Left ventricle myocardium inferior (tissue), 1 donor: ENCODE measurements at places on chromosomes 16 and 17.

GRCh38 chr16:9798474-9798873 is 383.8 kb downstream of the GRIN2A start:
- peaks cover 35% of the 10 kb centered on the region for H3K4me1 ChIP-seq
- H3K36me3 ChIP-seq = no peaks in the 10 kb centered on the region
- no peaks in the 10 kb centered on the region for H3K27me3 ChIP-seq
- DNase-seq = no peak
- H3K4me3 ChIP-seq = peak overlapping the region; percentile 35

DNA sequence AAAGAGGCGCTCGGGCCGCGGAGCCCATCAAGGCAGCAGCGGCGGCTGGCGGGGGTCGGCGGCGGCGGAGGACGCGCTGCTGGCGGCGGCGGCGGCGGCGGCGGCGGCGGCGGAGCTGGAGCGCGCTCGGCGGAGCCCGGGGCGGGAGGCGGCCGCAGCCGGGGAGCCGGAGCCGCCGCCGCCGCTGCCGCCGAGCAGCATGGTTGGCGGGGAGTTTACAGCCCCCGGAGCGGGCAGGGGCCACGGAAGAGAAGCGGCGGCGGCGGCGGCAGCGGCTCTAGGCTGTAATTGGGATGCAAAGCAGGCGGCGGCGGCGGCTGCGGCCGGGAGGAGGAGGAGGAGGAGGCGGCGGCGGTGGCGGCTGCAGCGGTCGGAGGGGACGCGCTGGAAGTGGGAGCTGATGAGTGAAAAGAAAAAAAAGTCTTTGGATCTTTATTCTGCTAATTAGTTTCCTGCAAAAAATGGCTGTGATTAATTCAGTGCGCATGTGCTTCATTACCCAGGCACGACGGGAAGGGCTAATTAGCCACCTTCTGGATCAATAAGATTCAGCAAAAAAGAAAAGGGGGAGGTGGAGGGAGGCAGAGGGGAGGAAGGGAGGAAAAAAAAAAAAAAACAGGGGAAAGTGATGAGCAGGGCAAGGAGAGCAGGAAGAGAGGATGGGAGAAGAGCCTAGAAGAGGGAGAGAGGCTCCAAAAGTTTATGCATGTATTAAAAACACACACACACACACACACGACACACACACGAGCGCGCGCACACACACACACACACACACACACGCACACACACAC is 10.9 kb upstream of the ZFHX3 start:
- H3K36me3 ChIP-seq = no peaks in the 10 kb centered on the region
- peak; percentile 39 for DNase-seq
- H3K4me1 ChIP-seq = peaks cover 66% of the 10 kb centered on the region

- no peak overlapping the region for H3K4me3 ChIP-seq
- H3K27me3 ChIP-seq = no peaks in the 10 kb centered on the region
- no peaks in the 10 kb centered on the region for H3K4me1 ChIP-seq
Measured at GRCh38 chr16:53337294-53337693, 97.0 kb upstream of the RBL2 start.

- H3K36me3 ChIP-seq = peaks cover 63% of the 10 kb centered on the region
- peak overlapping the region; percentile 98 for H3K27ac ChIP-seq
- DNase-seq = no peak
- no peaks in the 10 kb centered on the region for H3K27me3 ChIP-seq
- H3K4me1 ChIP-seq = peaks cover 30% of the 10 kb centered on the region
- no peak overlapping the region for H3K4me3 ChIP-seq
Measured at GRCh38 chr16:2252806-2253148, 1.4 kb upstream of the ECI1 start.

- H3K27me3 ChIP-seq = no peaks in the 10 kb centered on the region
- DNase-seq = no peak
- H3K4me1 ChIP-seq = peaks cover 25% of the 10 kb centered on the region
- no peak overlapping the region for H3K4me3 ChIP-seq
- H3K27ac ChIP-seq = no peak overlapping the region
Measured at GRCh38 chr16:70290949-70291519, 1.7 kb upstream of the AARS1 start.

- H3K4me3 ChIP-seq = peak overlapping the region; percentile 99
- peaks cover 29% of the 10 kb centered on the region for H3K36me3 ChIP-seq
- H3K4me1 ChIP-seq = peaks cover 44% of the 10 kb centered on the region
Measured at GRCh38 chr17:80146121-80147034, 550 bp downstream of the EIF4A3 start.

DNA sequence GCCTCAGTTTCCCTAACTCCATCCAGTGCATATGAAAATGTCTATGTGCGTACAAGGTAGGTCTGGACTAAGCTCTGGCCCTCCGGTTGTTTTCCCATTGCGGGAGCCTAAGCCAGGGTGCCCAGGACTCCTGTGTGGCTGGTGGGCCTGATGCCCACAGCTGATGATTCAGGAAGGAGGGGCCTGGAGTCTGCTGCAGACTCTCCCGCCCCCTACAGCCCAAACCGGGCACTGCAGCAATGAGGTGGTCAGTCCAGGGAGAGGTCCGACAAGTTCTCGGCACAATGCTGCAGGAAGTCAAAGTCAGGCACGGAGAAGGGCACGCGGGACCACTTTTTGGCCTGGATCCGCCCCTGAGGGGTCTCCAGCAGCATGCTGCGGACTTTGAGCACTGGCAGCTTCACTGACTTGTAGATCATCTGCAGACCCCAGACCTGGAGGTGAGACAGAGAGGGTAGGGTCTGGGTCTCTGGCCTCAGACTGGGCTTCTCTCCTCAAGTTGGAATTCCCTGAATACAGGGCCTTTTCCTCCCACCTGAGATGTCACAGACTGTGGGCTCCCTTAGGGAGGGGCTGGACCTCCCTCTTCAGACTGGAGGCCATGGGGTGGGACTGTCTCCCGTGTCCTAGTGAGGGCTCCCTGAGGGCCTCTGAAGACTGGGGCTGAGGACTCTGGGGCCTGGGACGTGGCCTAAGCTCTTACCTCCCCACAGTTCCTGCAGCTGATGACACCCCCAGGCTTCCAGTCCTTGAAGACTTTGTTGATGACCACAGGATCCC is 3.4 kb upstream of the ZNF385C start:
- peaks cover 5% of the 10 kb centered on the region for H3K36me3 ChIP-seq
- no peak overlapping the region for H3K4me3 ChIP-seq
- H3K27ac ChIP-seq = no peak overlapping the region
- peak; percentile 74 for DNase-seq
- H3K27me3 ChIP-seq = peaks cover 20% of the 10 kb centered on the region

DNA sequence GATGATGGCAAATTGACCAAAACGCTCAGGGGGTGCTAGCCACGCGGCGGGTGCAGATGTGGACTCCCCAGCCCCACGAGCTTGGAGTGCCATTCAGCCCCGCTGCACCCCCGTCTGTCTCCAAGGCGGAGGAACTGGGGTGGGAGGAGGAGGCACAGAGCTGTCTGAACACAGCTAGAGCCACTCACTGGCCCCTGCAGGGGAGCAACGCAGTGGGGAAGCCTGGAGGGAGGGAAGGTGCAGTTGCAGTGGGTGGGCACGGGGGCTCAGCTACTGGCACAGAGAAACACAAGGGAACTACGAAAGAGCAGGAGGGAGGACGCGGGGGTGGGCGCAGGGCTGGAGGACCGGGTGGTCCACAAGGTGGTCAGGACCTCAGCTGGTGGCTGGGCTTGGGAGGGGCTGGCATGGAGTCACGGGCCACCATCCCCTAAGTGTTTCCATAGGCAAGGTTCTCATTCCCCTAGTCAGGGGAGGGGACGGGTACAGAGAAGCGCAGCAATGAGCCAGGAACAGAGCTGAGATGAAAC is 46.3 kb upstream of the CDR2 start:
- H3K27me3 ChIP-seq = no peaks in the 10 kb centered on the region
- no peak for DNase-seq
- H3K4me3 ChIP-seq = no peak overlapping the region
- H3K4me1 ChIP-seq = peaks cover 16% of the 10 kb centered on the region
- H3K36me3 ChIP-seq = peaks cover 45% of the 10 kb centered on the region
- H3K27ac ChIP-seq = no peak overlapping the region

DNA sequence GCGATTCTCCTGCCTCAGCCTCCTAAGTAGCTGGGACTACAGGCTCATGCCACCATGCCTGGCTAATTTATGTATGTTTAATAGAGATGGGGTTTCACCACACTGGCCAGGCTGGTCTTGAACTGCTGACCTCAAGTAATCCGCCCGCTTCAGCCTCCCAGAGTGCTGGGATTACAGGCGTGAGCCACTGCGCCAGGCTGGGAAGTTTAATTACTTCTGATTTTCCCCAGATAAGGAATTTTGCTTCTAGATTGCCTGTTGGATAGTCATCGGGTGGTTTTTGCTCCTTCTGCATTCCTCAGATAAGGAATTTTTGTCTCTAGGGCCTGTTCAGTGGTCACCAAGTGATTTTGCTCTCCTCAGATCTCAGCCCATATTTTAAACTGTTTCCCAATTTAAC is 112.5 kb downstream of the MAP2K4 start:
- no peak for DNase-seq
- no peaks in the 10 kb centered on the region for H3K4me1 ChIP-seq
- H3K27ac ChIP-seq = no peak overlapping the region
- no peaks in the 10 kb centered on the region for H3K27me3 ChIP-seq

- peaks cover 5% of the 10 kb centered on the region for H3K36me3 ChIP-seq
- peaks cover 27% of the 10 kb centered on the region for H3K4me1 ChIP-seq
- H3K4me3 ChIP-seq = no peak overlapping the region
- DNase-seq = no peak
- H3K27me3 ChIP-seq = no peaks in the 10 kb centered on the region
Measured at GRCh38 chr16:67105246-67105645, 4.5 kb upstream of the PHAF1 start.

DNA sequence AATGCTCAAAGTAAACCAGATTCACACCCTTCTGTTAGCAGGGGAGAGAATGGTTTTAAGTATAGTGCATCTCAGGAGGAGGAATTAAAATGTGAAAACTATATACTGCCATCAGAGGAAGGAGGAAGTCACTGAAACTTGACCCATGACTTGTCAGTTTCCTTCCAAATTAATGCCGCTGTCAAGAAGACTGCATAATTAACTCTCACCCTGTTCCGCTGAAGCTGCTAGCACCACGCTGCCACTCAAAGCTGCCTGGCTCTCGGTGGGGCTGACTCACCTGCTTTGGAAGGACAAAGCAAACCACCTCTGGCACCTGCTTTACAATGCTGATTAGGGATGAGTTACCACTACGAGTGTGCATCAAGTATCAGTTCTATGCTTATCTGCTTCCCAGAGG is 37.8 kb upstream of the ULK2 start:
- H3K4me3 ChIP-seq = no peak overlapping the region
- peaks cover 96% of the 10 kb centered on the region for H3K36me3 ChIP-seq
- H3K27ac ChIP-seq = no peak overlapping the region
- H3K4me1 ChIP-seq = no peaks in the 10 kb centered on the region

GRCh38 chr17:55617441-55617840 is 105.2 kb downstream of the TMEM100 start:
- no peak overlapping the region for H3K4me3 ChIP-seq
- no peaks in the 10 kb centered on the region for H3K36me3 ChIP-seq
- H3K4me1 ChIP-seq = no peaks in the 10 kb centered on the region
- H3K27me3 ChIP-seq = peaks cover 19% of the 10 kb centered on the region
- no peak for DNase-seq

DNA sequence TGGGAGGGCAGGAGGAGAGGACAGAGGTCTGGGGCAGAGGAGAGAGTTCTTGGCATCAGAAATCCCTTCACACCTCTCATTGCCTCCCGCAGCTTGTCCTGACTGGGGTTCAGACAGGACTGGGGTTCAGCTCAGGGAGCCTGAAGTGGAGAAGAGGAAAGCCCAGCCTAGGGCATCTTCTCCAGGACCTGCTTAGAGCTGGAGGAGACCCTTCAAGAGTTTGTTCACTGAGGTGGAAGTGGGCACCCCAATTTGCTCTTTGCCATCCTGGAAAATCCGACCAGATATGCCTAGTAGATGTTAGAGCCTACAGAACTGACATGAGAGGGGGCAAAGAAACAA is 2.0 kb downstream of the HOXB3 start:
- H3K4me3 ChIP-seq = no peak overlapping the region
- H3K27me3 ChIP-seq = peaks cover 100% of the 10 kb centered on the region
- no peaks in the 10 kb centered on the region for H3K36me3 ChIP-seq
- no peak overlapping the region for H3K27ac ChIP-seq

GRCh38 chr16:53078765-53079485 is 24.1 kb downstream of the CHD9 start:
- no peak overlapping the region for H3K4me3 ChIP-seq
- H3K36me3 ChIP-seq = no peaks in the 10 kb centered on the region
- H3K27ac ChIP-seq = peak overlapping the region; percentile 94
- H3K27me3 ChIP-seq = no peaks in the 10 kb centered on the region

- DNase-seq = no peak
- peaks cover 21% of the 10 kb centered on the region for H3K4me1 ChIP-seq
- peak overlapping the region; percentile 89 for H3K27ac ChIP-seq
- H3K36me3 ChIP-seq = no peaks in the 10 kb centered on the region
Measured at GRCh38 chr16:69762814-69763598, 874 bp downstream of the WWP2 start.

DNA sequence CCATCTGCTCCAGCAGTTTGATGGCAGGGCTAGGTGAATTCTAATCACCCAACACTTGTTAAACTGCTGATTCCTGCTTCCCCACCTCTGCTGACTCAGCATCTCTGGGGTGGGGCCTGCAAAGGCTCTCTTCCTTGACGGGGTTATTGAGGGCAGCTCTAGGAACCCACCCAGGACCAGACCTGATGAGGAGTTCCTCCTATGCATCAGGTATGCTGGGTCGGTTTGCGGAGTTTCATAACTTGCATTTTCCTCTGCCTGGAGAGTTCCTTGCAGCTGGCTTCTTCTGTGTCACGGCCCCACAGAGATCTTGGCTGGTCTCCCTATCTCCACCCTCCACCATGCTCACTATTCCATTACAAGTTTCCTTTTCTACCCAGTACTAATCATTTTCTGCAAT is 93.4 kb upstream of the CCL2 start:
- no peak overlapping the region for H3K27ac ChIP-seq
- peaks cover 6% of the 10 kb centered on the region for H3K4me1 ChIP-seq
- H3K4me3 ChIP-seq = no peak overlapping the region
- H3K36me3 ChIP-seq = no peaks in the 10 kb centered on the region

DNA sequence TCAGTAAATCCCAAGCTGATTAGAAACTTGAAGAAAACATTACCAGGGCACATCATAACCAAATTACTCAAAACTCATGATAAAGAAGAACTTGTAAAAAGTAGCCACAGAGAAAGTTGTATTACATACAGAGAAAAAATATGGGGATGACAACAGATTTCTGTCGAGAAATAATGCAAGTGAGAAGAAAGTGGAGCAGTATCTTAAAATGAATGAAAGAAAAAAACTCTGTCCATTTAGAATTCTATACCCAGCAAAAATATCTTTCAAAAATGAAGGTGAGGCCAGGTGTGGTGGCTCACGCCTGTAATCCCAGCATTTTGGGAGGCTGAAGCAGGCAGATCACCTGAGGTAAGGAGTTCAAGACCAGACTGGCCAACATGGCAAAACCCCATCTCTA is 165.9 kb downstream of the PARN start:
- no peak overlapping the region for H3K4me3 ChIP-seq
- no peaks in the 10 kb centered on the region for H3K27me3 ChIP-seq
- H3K4me1 ChIP-seq = peaks cover 3% of the 10 kb centered on the region
- no peak for DNase-seq
- H3K36me3 ChIP-seq = peaks cover 10% of the 10 kb centered on the region
- H3K27ac ChIP-seq = no peak overlapping the region
